ENCODE measurements at places on chromosomes 4 and X.
A peak's percentile ranks its signal among the peaks of the same experiment; 100 is the strongest.

- peak; percentile 44 for DNase-seq
Observed at GRCh38 chr4:39044956-39045826, 13.0 kb upstream of the TMEM156 start.

DNA sequence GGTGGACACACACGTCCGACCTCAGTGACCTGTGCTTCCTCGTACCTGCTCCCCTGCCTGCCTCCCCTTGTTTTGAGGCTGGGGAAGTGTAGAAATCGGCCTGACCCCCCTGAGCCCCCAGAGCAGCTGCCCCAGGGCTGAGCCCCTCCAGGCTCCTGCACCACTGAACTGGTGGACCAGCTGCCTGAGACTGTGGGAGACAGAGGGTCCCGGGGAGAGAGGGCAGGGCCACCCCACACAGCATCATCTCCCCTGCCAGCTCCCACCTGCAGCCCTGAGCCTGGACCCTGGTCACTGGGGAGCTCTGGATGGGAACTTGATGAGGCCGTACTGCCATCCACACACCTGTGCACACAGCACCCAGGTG lies 15.0 kb upstream of the NAT8L start:
- no peak for DNase-seq

GRCh38 chr4:6507345-6507744 lies 34.9 kb upstream of the PPP2R2C start:
- no peak for DNase-seq

DNA sequence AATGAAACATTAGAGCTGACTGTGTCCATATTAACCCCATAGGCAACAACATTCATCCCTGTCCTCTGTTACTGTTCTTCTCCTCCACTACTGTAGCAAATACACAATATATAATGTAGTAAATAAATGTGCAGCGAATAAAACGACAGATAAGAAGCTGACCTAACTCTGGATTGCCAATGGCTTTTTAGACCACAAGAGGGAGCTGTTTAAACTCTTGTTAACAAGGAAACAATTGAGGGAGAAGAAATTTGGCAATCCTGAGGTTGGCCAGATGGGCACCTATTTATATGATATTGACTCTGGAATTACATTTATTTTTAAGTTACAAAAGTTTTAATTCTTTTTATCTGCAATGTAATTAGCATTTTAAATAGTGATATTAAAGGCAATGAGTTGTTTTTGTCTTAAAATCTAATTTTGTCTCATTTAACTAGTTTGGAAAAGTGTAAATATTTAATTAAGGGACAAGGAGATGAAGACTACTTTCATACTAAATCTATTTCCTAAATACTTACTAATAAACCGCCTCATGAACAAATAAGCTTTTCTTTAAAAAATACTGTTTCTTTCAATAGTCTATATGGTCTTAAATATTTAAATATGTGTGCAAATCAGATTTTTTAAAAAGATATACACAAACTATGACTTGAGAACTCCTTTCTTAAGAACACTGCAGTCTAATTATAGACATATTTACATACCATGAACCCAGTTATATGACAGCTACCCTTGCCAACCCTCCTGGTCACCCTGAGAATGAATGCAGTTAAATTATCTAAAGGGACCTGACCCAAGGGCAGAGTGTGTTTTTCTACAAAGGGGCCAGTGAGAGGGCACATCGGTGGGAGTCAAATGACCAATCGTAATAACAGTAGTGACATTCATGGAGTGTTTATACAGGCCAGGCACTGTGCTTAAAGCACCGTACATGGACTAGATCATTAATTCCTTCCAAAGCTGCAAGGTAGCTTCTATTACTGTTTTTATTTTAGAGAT lies 52.9 kb upstream of the HPF1 start:
- peak; percentile 54 for DNase-seq

GRCh38 chrX:142095651-142096245 lies 109.3 kb downstream of the MAGEC2 start:
- DNase-seq, result no peak

- DNase-seq, result no peak
Observed at GRCh38 chr4:153589703-153590595, 94.1 kb upstream of the TLR2 start.

GRCh38 chr4:173735049-173735448 lies 205.0 kb upstream of the HAND2 start:
- DNase-seq, result no peak

DNA sequence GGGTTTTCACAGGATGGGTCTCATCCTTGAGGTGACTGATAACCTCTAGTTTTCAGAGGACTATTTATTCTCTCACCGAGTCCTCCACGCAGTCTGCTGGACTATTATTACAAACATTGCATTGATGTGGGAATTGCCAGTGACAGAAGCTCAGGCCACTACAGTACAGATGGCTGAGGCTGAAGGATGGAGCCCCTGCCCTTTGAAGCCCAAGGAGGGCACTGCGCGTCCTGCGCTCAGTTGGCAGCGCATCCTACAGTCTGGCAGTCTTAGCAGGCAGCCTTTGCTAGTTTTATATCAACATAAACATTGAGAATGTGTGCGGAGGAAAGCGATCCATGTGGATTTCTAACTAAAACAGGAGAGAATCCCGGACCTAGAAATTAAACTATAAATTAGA lies 1.5 kb upstream of the RELL1 start:
- DNase-seq, result no peak

DNA sequence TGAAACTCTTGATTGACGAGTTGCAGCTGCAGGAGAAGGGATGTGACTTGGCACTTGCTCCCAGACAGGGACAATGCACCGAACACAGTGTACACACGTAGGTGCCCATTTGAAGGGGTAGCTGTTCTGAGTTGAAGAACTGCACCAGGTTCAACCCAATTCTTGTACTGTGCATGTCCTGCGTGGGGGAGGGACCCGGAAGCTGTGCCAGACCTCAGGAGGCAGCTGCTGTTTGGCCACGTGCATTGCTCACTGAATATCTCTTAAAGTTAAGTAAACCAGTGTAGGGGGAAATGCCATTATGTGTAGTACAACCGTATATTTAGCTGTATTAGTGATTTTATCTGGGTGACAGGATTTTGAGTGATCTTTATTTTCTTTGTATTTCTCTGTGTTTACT lies 12.0 kb upstream of the RBBP7 start:
- DNase-seq, result peak; percentile 28

DNA sequence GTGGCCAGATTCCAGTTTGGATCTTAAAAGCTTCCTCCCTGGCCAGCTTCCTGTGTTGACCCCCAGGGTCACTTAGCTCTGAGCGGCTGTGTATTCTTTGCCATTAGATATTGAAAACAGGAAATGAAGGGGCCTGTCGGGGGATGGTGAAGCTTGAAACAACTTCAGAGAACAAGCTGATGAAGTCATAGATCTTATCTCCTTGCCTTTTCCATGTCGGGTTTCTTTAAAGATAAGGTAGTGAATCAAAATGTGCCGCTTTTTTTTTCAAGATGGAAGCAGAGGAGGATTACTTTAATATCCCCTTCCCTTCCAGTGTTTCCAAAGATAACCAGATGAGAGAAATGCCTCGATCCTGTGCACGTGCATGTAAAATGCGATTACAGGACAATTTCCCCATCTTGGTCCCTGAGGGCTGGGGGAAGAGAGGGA lies 508.5 kb downstream of the MID1IP1 start:
- DNase-seq, result peak; percentile 19

GRCh38 chrX:69807400-69807799 lies 191.5 kb downstream of the EDA start:
- DNase-seq, result no peak

DNA sequence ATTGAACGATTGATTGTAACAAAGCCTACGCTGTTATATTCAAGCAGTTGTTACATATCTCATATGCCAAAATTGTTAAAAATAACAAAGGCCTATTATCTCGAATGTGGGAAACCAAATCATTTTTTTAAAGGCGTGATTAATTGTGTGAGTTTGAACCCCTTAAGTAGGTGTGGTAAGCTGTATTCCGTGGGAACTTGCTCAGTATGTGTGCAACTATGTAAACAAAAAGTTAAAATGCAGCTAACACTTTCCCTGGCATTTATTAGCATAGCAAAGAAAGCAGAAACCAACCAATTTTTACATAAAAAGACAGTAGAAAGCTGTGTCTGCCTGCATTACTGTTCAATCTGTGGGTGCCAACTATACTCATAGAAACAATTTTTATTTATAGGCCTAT lies 166.0 kb upstream of the HAND2 start:
- DNase-seq, result no peak

DNA sequence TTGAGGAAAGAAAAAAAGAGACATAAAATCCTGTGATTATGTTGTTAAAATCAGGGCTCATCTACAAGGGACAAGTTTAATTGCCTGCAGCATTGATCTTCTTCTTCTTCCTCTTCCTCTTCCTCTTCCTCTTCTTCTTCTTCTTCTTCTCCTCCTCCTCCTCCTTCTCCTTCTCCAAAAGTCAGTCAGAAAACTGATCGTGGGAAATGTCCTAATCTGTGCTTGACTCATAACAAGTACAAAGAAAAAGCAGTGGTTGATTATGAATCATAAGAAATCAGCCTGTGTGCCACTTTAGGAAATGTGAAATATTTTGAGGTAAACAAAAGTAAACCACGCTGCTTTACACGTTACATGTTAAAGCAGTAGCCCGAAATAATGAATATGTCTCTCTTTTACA lies 2.7 kb upstream of the ATP10D start:
- DNase-seq, result no peak

GRCh38 chrX:40949071-40949470 lies 136.2 kb upstream of the USP9X start:
- no peak for DNase-seq

DNA sequence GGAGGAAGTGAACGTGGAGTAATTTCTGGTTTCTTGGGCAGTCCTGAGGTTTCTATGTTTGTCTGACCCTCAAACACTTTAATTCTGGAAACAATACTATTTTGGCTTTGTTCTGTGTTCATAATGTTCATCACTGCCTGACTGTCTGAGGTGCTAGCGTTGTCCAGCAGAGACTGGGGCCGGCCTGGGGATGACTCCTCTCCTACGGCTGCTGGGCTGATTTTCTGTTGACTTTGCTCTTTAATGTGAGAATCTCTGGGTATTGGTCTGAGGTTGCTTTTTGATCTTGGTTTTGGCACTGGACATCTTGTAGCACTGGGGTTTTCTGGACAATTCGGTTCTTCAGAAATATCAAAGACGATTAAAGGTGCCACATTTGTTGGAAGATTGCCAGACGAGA lies 75.8 kb downstream of the RPS3A start:
- no peak for DNase-seq

DNA sequence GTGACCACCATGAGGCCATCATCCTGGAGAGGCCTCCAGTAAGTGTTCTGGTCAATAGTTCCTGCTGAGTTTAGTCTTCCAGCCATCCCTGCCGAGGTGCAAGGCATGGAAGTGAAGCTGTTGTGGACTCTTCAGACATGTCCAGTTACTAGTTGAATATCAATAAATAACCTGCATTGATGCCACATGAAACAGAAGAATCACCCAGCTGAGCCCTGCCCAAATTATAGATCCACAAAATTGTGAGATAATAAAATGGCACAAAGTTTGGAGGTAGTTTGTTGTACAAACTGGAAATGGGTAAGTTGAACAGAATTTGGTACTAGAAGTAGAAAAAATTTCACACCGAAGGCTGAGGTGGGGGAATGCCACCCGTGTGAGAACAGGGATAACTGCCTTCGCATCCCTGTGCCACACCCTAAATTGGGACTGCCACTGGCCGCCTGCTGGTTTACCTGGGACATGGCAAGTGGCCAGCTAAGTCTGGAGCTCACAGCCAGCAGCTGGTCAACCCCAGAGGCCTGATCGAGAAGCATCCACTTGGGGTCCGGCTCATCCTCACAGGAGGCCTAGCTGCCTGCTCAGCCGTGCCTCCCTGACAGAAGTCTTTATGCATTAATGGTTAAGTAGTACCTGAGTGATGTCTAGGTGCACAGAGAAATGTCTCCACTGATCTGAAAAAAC lies 184.5 kb downstream of the SPRY1 start:
- DNase-seq, result peak; percentile 9

GRCh38 chr4:134201216-134202161 lies at the start of gene PABPC4L:
Gene PABPC4L, minus strand, starts transcription at chr4:134201789. Its CDS starts 770 bp downstream, at chr4:134201019.
- DNase-seq, result peak; percentile 68

GRCh38 chrX:50577326-50577725 lies 106.7 kb upstream of the DGKK start:
- DNase-seq, result no peak

DNA sequence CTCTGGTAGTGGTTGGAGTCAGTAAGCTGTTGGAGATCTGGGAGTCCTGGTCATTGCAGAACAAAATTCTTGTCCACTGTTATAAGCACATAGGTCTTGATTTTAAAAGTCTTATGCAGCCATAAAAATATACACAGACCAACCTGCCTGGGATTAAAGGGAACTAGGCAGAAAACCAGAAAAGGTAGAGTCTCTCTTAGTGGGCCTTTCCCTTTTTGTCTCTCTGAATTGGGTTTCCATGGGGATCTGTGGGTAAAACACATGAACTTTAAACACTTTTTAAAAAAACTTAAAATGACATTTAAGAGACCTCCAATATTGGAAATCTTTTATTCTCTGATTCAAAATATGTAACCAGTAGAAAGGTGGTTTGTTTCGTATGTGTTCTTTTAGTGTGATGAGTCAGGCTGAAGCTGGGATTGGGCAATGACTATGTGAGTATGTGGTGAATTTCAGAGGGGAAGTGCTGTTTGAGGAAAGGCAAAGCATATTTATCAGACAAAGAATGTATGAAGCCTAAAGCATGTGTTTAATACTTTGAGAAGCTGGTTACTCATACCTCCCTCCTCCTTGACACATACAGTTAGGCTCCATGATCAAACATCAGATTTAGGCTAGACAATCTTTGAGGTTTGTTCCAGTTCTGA lies 29.6 kb downstream of the SLC16A2 start:
- DNase-seq, result no peak

GRCh38 chrX:120408168-120408567 lies 46.3 kb downstream of the ATP1B4 start:
- DNase-seq, result no peak

- DNase-seq, result no peak
Observed at GRCh38 chr4:55437356-55437796, 41.6 kb downstream of the TMEM165 start.

DNA sequence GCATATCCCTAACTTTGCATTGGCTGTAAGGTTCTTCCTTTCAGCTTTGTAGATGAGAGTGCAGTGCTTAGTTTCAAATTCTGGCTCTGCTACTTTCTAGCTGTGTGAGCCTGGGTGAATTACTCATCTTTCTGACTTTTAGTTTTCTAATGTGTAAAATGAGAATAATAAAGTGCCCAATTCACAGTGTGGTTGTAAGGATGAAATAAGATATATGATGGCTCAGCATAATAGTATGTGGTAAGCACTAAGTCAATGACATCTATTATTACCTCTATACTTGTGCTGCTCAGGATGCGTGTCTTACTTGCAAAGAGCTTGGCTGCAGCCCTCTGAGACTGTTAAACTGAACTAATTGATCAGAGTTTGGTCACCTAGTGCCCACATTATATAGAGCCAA lies 30.6 kb upstream of the ETNPPL start:
- no peak for DNase-seq
